ENCODE measurements at places on chromosomes 16 and 17.

- no peak for DNase-seq
These were observed 6.5 kb upstream of the CDH5 start for GRCh38 chr16:66359811-66360608.

GRCh38 chr16:7680296-7680695, 347.7 kb downstream of the RBFOX1 start:
- no peak for DNase-seq

GRCh38 chr17:38339891-38340290, 3.9 kb downstream of the GPR179 start:
- no peak for DNase-seq

DNA sequence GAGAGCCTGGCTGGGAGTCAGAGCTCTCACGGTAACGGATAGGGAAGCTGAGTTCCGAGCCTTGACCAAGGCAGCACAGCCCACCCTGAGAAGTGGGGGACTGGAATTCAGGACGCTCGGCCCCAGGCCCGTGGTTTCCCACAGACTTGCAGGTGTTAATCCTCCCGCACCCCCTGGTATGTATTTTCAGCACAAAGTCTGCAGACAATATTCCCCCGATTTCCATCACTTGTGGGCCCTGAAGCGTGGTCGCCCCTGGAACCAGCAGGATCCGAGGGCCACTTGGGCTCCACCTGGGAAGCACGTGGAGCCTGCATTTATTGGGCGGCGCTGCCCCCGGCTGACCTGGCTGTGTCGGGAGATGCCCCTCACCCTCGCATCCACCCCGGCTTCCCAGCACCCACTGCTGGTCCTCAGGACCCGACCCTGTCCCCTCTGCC, 60.2 kb downstream of the WSB1 start:
- DNase-seq: no peak

DNA sequence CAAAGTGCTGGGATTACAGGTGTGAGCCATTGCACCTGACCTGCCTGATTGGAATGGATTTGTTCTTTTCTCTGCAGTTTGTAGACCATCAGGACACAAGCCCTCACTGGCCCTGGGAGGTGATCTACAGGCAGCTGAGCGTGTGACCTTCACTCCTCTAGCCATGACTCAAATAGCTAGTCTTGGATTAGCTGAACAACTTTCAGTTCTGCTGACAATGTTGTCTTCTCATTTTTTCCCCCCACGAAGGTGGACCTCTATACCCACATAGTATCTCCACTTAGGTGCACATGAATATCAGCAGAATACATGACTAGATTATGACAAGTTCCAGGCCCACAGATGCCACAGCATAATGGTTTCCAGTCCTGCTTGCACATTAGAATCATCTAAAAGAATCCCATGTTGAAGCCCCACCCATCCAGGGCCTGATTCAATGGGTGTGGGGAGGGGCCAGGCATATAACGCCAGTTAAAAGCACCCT, 36.8 kb downstream of the HS3ST3B1 start:
- DNase-seq: no peak

GRCh38 chr16:49365711-49366509, 7.7 kb upstream of the C16orf78 start:
- no peak for DNase-seq

GRCh38 chr16:83301971-83302370, 505.8 kb upstream of the HSBP1 start:
- no peak for DNase-seq

DNA sequence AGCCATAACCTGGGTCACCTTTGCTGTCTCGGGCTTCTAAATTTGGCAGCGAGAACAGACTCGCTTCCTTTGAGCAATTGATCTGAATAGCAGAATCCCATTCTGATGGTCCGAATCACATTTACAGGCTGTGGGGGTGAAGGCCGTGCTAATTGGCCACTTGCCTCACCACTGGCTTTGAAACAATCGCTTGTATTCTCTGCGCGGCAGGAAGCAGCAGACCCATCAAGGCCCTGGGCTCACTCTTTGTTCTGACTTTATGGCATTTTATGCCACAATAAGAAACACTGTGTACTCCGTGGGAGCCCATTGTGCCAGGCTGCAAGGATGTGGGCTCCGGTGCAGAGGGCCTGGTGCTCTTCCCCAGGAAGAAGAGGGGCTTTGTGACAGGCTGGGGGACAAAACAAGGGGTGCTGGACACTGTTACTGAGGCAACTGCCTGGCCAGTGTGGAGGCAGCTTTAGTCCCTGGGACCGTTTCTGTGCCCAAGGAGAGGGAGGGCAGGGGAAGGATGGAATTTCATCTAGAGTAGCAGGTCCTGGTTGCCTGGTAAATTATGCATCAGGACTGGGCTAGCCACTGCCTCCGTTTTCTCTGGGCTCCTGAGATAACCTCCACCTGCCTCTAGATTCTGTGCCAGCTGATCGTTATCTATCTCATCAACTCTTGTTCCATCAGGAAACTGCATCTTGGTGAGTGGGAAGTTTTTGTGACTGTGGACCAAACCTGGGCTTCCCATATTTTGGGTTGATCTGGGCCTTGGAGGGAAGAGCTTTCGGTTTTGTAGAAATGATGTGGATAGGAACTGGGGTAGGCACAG, 78.5 kb downstream of the MRC2 start:
- DNase-seq: peak; percentile 91

DNA sequence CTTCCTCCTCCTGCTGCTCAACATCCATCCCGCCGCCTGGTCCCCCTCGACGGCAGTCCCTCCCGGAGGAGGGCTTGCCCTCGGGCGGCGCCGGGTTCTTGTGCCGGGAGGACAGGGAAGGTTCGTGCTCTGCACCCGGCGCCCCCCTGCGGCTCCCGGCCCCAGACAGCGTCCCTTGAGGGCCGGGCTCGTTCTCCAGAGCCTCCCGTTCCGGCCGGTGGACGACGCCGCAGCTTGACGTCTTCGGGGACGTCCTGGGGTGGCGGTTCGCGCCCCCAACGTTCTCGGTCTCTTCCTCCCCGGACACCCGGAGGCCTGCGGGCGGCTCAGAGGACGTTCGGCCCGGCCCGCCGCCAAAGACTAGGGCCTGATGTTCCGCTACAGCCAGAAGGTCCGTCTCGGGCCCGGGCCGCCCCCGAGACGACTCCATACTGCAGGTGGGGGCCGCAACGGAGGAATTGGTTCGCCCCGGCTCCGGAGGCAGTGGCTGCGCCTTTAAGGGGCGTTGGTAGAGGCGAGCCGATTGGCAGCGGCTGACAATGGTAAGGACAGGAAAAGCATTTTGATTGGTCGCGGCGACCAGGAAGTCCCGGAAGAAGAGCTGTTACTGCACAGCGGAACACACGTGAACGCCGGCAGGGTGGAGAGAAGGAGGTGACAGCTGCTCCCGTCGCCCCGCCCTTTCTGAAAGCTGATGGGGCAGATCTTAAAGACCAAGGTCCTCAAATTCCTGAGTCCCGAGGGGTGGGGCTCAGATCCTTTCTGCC, at the start of gene BORCS6:
Gene BORCS6 (minus strand): TSS at position 470 of the 767 bp plus-strand sequence. CDS start 40 bp downstream, at position 430.
- peak; percentile 99 for DNase-seq

GRCh38 chr17:42120770-42121769, at the start of gene KAT2A:
TSS of gene KAT2A (minus strand) at chr17:42121367. CDS start at chr17:42121304, 63 bp downstream.
- peak; percentile 94 for DNase-seq

- no peak for DNase-seq
These were observed 45.5 kb downstream of the CYTH1 start for GRCh38 chr17:78736526-78737079.
